ENCODE measurements at places on chromosomes 3 and 15.

GRCh38 chr15:75720787-75721479 is 8.3 kb upstream of the CSPG4 start:
- DNase-seq = peak; percentile 52

GRCh38 chr3:42541079-42541478 is 38.6 kb downstream of the VIPR1 start:
- DNase-seq = no peak

DNA sequence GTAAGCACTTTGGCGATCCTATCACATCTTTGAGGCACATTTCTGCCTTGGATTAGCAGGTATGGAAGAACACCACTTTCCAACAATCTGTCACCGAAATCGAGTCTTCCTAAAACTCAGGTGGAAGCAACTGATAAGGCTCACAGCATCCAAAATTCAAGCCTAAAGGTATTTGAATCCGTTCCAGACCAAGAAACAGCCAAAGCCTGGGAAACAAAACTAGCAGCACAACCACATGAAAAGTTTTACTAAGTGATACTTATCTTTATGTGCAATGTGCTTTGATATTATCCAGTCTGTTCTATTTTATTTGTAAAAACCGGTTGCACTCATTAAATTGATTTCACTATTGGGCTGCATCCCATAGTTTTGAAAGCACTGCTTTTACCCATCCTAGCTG is 40.5 kb upstream of the FAM174B start:
- DNase-seq = no peak

DNA sequence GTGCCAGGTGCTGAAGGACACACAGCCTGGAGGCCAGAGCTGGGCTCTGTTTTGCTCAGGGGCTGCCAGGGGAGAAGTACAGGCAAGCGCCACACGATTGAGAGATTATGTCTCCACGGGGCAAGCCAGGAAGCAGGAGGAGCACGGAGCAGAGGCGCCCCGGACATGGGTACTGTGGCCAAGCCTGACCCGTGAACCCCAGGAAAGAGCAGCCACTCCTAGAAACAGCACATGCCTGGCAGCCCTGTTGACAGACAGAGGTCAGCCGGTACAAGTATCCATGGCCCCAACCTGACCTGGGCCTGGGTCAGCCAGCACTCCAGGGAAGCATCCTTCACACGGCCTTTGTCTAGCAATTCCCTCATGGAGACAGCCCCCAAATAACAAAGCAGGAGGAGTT is 89.4 kb downstream of the ADAMTS17 start:
- DNase-seq = no peak

DNA sequence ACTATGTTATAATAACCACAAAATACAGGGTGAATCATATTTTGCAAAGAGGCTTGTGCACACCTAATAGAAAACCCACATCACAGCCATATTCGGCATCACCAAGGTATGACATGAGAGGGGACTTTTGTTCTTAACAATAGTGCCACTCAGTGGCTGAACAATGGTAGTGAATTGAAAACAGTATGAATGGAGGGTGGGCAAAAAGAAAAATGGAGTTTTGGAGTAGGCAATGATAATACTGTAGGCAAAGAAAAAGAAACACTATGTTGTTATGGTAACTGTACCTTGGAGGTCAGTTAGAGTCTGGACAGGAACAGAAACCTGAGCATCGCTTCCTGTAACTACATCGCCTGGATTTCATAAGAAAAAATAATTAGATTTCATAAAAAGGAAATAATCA is 348.6 kb downstream of the PLCL2 start:
- DNase-seq = peak; percentile 73

- DNase-seq = peak; percentile 53
Measured at GRCh38 chr15:45641374-45641781, 6.5 kb downstream of the SQOR start.

GRCh38 chr3:55911266-55911665 is 424.2 kb upstream of the WNT5A start:
- DNase-seq = no peak

DNA sequence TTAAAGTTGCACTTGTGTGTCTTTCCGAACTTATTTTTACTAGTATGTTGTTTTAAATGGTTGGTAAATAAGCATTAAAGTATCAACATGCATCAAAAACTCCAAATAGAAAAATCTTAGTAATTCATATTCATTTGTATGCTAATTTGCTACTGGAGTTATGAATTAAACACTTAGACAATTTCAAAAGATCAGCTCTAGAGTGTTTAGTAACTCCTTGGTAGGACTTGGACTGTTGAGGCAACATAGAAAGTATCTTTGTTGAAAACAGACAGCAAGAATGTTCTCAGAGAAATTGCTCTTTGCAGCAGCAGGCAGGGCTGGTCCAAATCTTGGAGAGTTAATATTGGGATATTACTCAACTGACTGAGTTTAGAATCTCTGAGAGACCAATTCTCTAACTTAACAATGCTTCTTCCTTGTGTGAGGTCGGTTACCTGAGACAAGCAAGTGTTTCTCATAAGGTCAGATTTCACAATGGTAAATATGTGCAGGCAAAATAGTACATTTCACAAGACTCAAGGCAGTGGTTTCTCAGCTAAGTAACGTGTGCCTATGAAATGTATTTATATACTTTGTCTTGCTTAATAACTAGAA is 147.8 kb upstream of the IL12A start:
- DNase-seq = no peak

DNA sequence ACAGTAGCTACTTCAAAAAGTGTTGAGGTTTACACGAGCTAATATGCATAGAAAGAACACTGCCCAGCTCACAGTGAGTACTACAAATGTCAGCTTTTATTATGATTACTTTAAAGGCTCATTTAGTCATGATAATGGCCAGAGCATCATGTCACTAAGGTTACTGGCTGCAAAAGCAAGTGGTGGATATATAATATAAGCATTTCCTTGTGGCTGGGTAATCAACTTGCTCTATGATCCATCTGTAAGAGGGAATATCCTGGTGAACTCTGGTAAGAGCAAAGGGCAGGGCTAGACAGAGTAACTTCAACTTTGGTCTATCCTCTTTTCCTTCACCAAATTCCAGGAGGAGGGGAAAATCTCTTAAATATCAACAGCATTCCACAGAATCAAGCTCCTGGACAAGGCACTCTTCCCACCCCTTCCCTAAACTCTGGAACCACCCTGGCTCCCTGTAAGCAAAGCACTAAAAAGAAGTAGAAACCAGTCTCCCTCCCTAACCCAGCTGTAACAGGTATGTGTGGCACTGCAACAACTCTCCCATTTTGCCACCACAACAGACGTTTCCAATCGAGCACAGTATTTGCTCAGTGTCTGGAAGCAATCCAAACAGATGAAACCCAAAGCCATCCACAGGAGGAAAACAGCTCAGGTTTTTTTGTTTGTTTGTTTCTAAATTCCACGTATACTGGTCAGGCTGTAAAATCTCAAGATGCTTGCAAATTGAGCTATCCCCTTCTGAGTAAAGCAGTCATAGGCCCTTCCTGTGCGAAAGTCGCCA is 13.4 kb downstream of the B4GALT4 start:
- no peak for DNase-seq

DNA sequence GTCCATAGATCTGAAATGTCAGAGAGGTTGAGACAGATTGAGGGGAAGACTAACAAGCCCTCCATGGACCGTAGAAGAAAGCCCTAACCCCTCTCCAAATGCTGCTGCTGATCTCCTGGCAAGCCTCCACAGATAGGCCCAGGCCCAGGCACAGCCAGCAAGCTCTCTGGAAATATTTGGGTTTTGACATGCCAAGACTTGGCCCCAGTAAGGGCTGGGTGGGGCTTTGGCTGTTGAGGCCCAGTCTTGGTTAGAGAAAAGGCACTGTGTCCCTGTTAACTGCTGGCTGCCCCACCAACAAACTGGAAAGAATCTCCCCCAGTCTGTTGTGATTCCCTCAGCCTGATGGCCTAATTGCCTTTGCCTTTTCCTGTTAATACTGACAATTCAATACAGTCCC is 208.8 kb upstream of the CTDSPL start:
- DNase-seq = no peak

GRCh38 chr3:8752832-8753231 is 16.6 kb downstream of the OXTR start:
- no peak for DNase-seq

DNA sequence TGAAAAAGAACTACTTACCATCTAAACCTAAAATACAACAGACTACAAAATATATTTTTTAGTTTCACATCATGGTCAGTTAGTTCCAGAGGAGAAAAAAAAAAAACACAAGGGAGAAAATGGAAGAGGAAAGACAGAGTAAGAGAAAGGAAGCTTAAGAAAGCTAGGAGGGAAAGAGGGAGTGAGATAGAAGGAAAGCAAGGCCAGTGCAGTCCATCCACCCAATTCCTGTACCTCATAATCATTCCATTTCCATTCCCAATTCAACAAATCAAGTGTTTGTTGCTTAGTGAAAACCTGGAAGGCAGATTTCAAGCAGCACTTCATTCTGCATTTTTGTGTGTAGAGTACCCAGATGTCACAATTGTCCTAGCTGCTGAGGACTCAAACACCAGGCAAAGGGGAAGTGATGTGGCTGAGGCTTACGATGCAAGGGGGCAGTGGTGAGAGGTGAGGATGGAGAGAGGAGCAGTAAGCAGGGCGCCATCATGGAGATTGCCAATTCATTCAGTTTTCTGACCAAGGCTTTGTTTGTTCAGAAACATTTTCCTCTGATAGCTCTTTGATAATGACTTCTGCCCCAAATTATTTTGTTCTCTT is 83.6 kb upstream of the GSK3B start:
- DNase-seq = no peak

- DNase-seq = peak; percentile 42
Measured at GRCh38 chr15:51846463-51847230, 17.2 kb downstream of the TMOD3 start.

- peak; percentile 46 for DNase-seq
Measured at GRCh38 chr3:170257145-170257544, 34.9 kb downstream of the PRKCI start.

DNA sequence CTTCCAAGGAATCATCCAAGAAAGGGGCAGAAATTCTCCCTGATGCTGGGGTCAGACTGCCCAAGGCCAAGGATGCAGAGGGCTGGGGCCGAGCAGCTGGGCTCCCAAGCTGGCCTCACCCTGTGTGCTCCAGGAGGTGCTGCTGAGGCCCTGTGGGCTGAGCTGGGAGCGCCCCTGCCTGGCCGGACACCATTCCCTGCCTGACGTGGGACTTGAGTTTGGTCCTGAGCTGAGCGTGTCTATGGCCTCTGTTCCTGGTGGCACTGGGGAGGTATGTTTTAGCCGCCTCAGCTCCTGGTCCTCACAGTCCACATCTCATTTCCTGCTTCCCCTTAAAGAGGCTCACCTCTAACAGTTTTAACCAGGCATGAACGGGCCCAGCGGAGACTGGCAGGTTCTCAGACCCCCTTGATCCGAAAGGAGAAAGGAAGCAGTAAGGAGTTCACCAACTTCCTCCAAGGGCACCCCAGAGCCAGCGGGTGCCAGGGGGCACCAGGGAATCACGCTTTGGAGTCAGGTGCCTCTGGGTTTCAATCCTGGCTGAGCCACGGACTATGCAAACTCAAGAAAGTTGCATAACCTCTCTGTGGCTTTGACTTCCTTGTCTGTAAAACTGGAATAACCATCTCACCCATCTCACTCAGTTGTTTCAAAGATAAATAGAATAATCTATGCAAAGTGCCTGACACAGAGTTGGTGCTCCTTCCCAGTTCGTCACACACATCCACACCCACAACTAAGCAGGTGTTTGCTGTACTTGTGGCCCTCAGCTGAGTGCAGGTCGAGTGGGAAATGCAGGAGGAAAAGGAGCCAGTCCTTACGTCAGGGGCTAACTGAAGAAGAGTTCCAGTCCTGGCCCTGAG is 48.6 kb downstream of the SLC12A8 start:
- DNase-seq = no peak

GRCh38 chr3:40627095-40627494 is 102.3 kb downstream of the ZNF621 start:
- DNase-seq = no peak

DNA sequence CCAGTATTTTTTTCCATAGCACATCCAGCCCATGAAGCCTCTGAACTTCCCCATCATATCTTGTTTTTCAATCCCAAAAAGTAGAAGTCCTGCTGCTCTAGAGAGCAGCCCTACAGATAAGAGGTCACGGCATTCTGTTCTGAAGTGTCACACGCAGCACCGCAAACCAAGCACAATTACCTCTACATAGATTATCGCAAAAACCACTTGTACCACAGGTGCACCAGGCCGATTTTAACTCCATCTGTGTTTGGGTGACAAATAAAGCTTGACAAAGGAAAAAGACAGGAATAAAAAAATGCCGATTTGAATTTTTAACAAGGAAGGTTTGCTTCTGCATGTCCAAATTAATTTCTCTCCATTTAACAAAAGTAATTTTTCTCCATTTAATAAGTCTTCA is 113.7 kb downstream of the MYO5A start:
- DNase-seq = no peak

DNA sequence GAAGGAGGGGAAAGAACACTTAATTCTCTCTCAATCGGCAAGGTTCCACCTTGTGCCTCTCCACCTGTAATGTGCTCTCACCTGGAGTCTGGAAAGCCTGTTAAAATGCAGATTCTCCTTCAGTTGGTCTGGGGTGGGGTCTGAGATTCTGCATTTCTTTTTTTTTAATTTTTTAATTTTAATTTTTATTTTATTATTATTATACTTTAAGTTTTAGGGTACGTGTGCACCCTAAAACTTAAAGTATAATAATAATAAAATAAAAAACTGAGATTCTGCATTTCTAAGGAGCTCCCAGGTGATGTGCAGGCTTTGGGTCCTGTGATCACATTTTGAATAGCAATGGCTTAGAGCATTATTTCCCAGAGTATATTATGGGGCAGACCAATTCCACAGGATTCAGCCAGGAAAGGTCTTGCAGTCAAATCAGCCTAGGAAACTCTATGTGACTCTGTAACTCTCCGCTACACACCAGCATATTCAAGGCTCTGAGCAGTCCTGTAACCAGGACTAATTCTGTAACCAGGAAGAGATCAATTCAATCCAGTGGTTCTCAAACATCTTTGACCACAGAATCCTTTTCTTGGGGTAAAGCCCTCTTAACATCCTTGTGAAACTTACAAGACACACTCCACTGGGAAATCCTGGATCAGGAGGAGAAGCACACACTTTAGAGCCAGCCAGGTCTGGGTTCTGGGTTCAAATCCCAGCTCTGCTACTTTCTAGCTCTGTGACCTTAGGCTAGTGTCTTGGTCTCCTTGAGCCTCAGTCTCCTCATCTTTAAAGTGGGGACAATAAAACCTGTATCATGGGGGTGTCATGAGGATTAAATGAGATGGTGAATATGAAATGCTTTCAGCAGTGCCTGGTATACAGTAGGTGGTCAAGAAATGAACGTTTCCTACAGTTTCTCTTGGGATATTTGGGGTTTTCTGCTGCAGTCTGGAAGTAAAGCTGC is 62.3 kb upstream of the SEC13 start:
- DNase-seq = no peak

DNA sequence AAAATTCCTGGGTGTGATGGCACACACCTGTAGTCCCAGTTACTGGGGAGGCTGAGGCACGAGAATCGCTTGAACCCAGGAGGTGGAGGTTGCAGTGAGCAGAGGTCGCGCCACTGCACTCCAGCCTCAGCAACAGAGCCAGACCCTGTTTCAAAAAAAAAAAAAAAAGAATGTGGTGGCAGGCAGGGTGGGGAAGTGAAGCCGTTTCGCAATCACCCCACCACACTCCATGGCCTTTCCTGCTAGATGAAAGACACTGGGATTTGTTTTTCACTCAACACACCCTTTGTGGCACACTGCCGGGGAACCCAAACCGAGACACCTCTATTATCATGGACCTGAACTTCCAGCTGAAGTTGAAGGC is 172.4 kb upstream of the IQSEC1 start:
- no peak for DNase-seq
